ENCODE measurements at places on chromosomes 5 and 9.

- no peak for DNase-seq
These were observed 35.6 kb upstream of the HAND1 start for GRCh38 chr5:154513669-154514084.

DNA sequence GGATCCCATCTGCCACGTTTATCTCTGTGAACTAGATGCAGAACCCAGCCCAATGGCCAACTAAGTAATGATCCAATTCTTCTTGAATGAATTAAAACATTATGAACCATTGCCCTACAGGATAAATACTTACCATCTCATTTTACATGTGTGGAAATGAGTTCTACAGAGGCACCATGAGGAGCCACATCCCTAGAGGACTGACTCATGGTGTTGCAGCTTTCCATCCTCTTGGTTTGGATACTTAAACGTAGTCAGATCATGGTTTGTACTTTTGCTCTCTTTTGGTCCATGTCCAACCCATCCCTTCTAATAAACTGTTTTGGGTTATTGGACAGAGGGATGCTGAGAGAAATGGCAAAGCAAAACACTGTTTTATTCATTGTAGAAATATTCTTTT is 484.8 kb downstream of the EBF1 start:
- no peak for DNase-seq

DNA sequence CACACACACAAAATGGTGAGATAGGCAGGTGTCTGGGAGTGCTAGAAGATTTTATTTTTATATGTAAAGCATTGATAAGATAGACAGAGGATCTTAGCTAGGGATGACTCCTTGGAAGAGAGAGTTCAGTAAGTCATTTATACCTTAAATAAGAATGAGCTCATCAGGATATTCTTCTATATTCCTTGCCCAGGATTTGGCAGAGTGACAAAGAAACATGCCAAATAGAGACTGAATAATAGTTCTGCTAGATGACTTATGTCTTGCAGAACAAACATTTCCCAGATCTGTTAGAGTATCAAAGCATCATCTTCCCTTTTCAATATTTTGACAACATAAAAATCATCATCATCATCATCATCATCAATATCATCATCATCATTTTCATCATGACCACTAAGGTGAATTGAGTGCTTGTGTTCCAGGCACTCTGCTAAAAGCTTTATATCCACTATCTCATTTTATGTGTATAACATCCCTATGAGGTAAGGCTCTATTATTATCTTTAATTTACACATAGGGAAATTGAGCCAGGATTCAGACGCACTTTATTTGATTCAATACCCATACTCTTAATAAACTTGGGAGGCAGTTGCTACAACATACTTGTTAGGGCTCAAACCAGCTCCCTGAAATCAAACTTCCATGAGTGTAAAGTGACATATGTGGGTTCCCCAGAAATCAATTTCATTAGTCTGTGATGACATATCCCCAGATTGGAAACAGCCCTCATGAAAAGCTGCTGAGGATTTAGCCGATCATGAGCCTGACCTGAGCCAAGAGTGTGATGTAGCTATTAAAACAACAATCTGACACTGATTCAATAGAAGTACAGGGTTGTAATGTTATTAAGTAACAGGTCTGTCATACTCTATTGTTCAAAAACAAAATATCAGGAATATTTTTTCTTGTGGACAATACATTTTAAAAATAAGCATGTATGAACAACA is 176.3 kb upstream of the SEMA6A start:
- DNase-seq = no peak

- DNase-seq = no peak
These were observed 102.5 kb upstream of the GABRP start for GRCh38 chr5:170681013-170681433.

GRCh38 chr5:142280066-142281007 is 44.5 kb downstream of the SPRY4 start:
- peak; percentile 4 for DNase-seq

Measured in putamen (tissue), 1 donor.